MCF 10A (cell line): ENCODE measurements at places on chromosomes 1 and 21. TPM values are rescaled to one million over a fixed set of nuclear protein-coding genes. Genes with fewer than 3 reads are reported as not detected.
A peak's percentile ranks its signal among the peaks of the same experiment; 100 is the strongest.

- no peak overlapping the region for H3K27ac ChIP-seq
- no peak overlapping the region for H3K4me3 ChIP-seq
- peaks cover 24% of the 10 kb centered on the region for H3K4me1 ChIP-seq
- no peaks in the 10 kb centered on the region for H3K27me3 ChIP-seq
- peak; percentile 35 for DNase-seq
- peaks cover 87% of the 10 kb centered on the region for H3K36me3 ChIP-seq
Measured at GRCh38 chr1:230682882-230683610, 30.9 kb downstream of the AGT start.

DNA sequence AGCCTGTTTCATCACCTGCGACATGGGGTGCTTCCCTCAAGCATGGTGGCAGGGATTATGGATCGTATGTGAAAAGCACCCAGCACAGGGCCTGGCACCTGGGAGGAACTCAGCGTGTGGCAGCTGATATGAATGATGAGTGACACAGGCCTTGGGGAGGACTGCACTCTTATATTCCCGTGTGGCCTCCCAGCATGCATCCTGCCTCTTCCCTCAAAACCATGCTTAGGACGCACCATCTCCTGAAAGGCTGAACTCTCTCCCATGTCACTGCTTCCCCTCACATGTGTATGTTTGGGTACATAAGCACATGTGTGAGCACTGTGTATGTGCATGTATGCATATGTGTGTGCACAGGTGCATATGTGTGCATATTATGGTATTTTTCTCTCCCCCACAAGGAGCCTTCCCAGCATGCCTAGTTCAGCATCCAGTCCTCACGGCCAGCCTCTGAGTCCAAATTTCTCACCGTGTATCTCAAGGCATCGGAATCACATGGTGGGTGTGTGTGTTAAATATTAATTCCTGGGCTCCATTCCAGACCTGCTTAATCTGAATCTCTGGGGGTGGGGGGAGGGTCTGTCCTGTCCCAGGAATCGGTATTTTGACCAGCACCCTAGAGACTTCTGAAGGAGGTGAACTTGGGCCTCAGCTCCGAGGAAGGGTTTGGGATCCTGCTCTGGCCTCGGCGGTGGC, 12.8 kb downstream of the MYOM3 start:
- H3K36me3 ChIP-seq = peaks cover 6% of the 10 kb centered on the region
- H3K4me3 ChIP-seq = no peak overlapping the region
- no peak overlapping the region for H3K27ac ChIP-seq
- no peaks in the 10 kb centered on the region for H3K27me3 ChIP-seq

- H3K27me3 ChIP-seq = no peaks in the 10 kb centered on the region
- no peaks in the 10 kb centered on the region for H3K36me3 ChIP-seq
- no peak overlapping the region for H3K27ac ChIP-seq
- H3K4me1 ChIP-seq = no peaks in the 10 kb centered on the region
- H3K4me3 ChIP-seq = no peak overlapping the region
Measured at GRCh38 chr1:198387587-198387986, 152.9 kb downstream of the ATP6V1G3 start.

The INSRR gene
- total RNA-seq = not detected in 2 replicates

The PPIAL4G gene
- not detected in 2 replicates for total RNA-seq

The SPRR4 gene
- total RNA-seq = not detected in 2 replicates

The CSDE1 gene
- 535 and 580 TPM in 2 replicates for total RNA-seq
